ENCODE measurements at places on chromosomes 12 and 14. TPM values are rescaled to one million over a fixed set of nuclear protein-coding genes. Genes with fewer than 3 reads are reported as not detected.

DNA sequence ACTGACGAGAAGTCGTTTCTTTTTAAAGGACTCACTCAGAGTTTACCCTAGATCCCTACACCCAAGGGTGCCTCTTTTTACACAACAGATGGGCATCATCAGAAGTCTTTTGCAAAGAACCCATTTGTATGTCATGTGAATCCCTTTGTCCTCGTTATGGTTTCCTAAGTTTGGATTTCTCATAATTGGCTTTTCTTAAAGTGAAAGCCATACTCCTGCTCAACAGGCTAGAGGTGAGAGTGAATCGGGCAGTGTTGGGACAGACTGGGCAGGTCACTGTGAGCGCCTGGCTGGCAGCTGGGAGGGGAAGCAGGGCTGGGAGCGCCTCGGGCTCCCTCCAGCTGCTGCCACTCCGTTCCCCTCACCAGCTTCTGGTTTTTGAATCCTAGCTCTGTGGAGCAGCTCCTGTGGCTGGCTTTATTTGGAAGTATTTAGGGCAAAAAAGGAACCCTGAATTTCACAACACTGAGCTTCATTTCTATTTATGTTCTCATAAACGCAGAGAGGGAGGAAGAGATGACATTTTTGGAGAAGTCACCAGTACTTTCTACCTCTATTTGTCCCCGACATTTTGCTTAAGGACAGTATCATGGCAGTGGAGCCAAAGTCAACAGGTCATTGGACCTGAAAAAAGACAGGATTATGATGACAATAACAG lies 63.8 kb upstream of the ACTN1 start:
- DNase-seq: no peak

DNA sequence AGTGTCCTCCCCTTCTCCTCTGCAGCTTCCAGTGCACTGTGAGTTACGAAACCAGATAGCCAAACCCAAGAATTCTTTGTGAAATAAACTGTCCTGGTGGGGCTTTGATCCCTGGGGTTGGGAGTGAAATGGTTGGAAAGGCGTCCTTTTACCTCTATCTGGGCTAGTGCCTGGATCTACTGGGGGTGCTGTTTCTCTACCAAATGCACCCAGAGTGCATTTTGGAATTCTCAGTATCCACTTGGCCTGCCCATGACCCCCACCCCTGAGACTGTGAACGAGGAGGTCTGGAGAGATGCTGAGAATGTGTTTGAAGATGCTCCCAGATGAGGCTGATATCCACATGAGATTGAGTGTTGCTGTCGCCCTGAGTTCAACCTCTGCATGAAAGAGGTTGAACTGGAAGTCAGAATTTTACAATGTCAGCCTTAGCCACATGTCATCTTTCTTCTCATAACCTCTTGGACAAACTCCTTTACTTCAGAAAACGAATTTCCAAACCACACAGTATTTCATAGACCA lies 87.1 kb upstream of the CLMN start:
- no peak for DNase-seq

DNA sequence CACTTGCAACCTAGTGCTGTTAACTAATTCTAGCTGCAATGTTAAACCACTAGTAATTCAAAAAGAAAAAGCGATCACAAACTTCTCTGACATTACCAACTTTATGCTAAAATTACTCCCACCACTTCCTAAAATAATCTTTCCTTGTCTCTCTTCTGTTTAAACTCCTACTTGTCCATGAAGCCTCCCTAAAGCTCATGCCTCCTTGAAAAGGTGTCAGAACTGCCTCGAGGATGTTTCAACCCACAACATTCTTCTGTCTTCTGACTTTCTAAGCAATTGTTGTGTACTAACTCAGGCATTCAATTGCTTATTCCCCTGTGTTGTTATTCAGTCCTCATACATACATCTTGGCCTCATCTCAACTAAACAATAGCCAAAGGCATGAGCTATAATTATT lies 5.9 kb downstream of the GNPTAB start:
- no peak for DNase-seq

The MMP17 gene
- 0.75 TPM for polyA plus RNA-seq

DNA sequence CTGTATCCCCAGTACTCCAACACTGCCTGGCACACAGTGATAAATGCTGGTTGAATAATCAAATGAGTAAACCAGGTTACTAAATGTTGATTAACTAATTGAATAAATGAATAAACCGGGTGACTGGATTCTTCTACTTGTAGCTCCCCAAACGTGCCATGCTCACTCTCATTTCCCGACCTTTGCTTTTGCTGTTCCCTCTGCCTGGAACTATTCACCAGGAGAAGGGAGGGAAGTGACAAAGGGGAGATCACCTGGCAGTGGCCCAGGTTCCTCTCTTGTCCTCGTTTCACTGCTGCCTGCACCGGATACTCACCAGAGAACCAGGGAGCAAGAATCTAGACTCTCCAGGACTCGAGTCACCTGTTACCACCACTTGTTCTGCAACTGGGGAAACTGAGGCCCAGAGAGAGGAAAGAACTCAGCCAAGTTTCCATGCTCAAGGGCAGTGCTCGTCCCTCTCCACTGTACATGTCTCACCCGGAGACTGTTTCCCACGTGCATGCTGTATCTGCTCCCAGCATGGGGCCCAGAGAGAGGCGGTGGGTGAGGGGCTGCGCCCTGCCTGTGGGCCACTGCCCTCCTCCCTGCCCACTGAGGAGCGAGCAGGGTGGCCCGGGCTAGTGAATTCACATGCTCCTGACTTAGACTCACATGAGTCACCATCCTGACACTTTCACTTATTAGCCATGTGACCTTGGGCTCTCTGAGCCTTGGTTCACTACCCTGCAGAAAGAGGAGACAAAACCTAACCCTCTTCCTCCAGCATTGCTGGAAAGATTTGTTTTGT lies 17.7 kb upstream of the POP5 start:
- no peak for DNase-seq

GRCh38 chr12:91328451-91328850 lies 145.8 kb upstream of the DCN start:
- no peak for DNase-seq

DNA sequence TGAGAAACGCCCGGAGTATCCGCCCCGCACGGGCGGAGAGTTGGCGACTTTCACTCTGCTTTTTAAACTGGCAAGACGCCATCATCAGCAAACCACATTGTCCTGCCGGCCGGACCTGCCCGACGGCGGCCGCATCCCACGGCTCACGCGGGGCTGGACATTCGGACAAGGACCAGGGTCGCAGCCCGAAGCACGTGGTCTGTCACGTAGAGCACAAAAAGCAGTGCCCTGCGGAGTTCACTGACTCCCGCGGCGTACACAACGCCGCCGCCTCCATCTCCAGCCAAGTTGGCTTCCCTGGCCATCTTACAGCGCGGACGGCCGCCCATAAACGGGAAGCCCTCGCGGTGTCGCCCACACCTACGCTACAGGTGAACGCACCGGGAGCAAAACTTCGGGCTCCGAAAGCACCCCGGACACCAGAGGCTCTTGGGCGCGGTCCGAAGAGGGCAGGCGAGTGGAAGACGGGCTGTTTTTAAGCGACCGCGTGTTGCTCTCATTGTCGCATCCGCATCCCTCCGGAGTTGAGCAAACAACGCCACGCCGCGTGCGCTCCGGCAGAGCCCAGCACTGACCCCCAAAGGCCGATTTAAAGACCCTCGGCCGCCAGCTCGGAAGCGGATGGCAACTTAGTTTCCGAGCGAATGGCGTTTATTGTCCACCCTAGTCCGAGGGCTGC lies 966 bp downstream of the SINHCAF start:
- peak; percentile 32 for DNase-seq

DNA sequence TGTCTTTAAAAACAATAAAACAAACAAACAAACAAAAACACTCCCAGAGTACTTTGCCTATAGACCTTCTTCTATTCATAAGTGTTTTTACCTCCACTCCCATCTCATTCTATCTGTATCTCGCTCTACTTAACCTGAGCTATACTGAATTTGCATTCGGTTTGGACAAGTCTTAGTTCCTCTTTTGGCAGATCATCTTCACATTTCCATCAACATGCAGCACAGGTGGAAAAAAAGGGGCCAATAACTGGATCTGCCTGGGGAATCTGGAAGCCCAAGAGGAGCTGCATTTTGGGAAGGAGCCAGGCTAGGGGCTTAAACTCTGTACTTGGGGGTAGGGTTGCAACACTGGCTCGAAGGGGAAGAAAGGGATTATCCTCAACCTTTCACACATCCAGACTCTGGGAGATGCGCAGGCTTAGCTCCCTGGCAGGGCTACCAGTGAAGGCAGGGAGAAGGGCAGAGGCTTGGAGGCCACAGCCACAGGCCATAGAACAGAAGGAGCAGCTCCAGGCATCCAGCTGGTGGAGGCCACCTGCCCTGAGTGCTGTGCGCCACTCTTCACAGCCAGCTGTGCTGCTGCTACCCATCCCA lies 4.1 kb downstream of the NINJ2 start:
- DNase-seq: no peak

DNA sequence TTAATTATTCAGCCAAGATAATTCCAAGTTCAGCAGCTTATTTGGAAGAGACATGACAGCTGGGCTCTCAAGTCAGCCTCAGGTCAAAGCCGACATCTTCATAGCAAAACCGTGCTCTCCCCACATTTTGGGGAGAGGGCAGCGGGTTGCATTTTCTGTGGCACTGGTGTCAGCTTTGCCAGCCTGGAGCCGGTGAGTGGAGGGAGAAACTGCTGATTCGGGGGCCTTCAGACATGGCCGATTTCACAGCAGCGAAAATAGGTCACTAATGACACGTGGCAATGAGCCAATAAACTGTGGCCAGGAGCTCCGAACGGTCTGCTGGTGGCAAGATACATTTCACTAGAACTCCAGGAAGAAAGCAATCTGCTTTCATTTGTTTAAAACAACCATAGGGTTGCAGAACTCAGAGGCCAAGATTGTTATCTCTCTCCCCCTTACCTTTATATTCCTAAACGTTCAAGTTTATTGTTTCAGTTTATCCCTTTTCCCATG lies 173.2 kb downstream of the CAND1 start:
- no peak for DNase-seq

The BRMS1L gene
- 20.8 TPM for polyA plus RNA-seq

GRCh38 chr12:125387206-125387605 lies 322.0 kb downstream of the AACS start:
- DNase-seq: no peak

DNA sequence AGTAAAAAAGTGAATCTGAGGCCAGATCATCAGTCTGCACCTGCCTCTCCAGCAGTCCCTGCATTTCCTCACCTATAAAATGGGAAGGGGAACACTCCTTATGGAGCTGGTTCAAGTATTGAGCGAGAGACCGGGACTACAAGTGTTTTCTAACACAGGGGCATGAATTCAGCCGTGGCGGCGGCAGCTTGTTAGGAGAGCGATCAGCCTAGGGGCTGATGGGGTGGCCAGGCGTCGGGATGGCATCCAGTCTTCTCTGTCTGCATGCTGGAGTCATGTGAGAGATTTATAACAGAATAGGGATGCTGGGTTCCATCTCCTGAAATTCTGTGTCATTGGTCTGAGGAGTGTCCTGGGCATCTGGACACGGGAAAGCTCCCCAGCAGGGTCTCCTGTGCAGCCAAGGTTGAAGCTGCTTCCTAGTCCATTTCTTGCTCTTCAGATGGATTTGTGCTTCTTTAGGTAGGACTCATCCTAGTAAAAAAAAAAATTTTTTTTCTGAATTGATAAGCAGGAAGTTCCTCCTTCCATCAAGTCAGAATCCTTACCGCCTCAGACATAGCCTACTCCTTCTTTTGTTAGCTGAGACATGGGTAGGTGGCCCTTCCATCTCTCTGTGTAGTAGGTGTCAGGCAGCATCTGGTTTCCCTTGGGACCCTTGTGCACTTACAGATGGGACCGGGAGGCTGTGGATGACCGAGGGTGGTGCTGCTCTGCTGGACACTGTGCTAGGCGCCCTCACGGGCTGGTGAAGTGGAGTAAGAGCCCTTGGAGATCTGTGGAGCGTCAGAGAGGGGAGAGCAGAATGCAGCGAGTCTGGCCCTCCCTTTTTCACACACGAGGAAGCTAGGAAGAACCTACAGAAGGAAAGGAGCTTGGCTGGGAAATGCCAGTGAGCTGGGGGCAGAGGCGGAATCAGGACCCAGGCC lies 146.7 kb downstream of the TSPAN9 start:
- DNase-seq: no peak

GRCh38 chr12:31004666-31005065 lies 69.0 kb upstream of the DDX11 start:
- no peak for DNase-seq

DNA sequence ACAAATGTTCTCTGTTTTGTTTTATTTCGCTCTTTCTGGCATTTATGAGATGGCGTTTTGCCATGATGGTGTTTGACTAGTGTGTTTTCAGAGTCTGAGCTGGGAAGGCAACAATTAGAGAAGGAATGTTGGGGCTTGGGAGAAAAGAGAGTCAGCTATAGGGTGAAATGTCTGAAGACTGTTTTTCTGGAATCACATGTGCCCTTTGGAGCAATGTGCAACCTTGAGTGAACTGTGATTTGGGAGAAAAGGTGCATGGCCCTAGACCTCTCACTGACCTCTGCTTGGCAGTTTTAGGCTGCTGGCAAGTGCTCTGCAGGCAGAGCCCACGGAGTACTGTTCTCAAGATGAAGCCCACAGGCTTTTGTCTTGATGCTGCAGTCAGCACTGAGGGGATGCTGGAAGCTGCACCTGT lies 379.9 kb upstream of the PDE3A start:
- DNase-seq: no peak

The BMP4 gene
- 41.5 TPM for polyA plus RNA-seq

GRCh38 chr14:98741523-98741922 lies 530.5 kb downstream of the BCL11B start:
- DNase-seq: no peak

The WNT5B gene
- 6.0 TPM for polyA plus RNA-seq

The TOMM20L gene
- 1.1 TPM for polyA plus RNA-seq

DNA sequence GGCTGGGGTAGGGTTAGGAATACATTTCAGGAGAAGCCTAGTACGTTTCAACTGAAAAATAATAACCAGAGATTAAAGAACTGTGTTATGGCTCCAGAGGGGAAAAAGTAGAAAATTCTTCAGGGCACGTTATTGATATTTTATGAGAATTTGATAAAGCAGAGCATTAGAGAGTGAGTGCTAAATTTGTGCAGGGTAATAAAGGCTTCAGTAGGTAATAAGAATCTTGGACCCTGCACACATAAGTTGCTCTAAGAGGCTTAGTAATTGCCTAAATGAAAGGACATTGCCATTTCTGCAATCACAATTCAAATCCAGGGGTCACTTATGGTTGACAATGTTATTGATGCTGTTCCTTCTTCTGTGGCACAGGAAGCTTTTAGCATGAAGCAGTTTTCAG lies 439.4 kb upstream of the DCN start:
- no peak for DNase-seq
